ENCODE measurements at places on chromosomes 2 and 18. TPM values are rescaled to one million over a fixed set of nuclear protein-coding genes. Genes with fewer than 3 reads are reported as not detected.

GRCh38 chr2:206804326-206804725 lies 38.9 kb downstream of the FASTKD2 start:
- DNase-seq, result no peak

- no peak for DNase-seq
Measured at GRCh38 chr2:215029936-215030335, 108.5 kb downstream of the ABCA12 start.

GRCh38 chr2:126886916-126887280 lies 11.8 kb upstream of the TEX51 start:
- DNase-seq, result no peak

GRCh38 chr2:62940697-62941096 lies 109.9 kb upstream of the OTX1 start:
- DNase-seq, result no peak

DNA sequence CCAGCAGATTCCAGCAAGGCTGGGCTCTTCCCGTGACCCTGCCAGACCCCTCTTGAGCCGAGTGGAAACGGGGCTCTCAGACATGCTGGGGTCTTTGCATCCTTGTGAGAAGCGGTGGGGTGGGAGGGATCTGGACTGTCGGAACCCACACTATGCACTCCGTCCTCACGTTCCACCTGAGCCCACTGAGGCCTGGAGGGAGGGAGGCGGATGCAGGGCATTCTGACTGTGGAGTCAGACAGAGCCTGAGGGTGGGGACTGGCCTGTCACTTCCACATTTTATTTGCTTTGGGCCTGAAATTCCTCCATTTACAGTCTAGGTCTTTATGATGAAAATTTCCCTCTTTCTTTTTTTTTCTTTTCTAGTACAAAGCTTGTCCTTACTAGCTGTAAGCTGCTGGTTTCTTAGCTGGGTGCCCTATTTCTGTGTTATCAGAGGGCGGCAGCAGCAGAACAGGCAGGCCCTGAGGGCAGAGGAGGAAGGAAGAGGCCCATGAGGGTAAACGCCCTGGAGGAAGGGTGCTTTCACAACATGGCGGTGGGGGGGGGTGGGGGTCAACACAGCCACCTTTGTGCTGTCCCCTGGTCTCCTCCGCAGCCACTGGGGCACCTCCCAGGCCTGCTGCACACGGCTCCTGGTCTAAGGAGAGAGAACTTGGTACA lies 373.5 kb upstream of the MYT1L start:
- DNase-seq, result no peak

GRCh38 chr18:45993438-45993837 lies 26.3 kb upstream of the EPG5 start:
- DNase-seq, result no peak

DNA sequence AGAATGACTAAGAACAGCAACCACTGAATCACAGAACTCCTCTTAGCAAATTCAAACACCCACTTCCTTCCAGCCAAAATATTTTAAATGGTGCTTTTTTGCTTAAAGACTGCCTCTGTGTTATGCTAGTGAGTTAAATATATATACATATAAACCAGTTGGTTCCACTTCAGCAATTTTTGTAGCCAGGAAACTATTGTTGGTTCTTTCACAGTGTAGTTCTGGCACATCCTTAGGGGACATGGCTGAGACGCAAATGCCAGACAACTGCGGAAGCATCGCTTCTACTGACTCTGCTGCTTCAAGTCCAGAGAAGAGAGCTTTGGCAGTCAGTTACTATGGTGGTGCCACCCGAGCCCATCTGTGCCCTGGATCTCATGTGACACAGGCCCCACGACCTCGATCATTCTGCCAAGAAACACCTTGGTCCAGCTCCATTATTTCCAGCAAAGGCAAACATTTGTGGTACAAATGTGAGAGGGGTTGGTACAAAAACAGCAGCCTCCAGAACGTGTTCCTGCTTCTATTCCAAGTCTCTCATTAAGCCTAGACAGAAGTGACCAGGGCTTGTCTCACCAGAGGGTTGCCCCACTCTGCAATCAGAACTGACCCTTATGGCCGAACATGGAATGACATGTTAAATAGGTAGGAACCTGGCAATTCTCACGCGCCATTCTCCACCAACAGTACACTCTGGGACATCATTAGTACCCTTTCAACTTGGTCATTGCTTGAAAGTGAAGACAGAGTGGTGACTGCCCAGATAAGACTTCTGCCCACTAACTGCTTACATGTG lies 117.8 kb upstream of the NRP2 start:
- DNase-seq, result peak; percentile 59

GRCh38 chr2:101587251-101587650 lies 110.3 kb upstream of the MAP4K4 start:
- no peak for DNase-seq

- no peak for DNase-seq
Measured at GRCh38 chr2:48161628-48162027, 255.3 kb upstream of the FBXO11 start.

LYG1 gene
- total RNA-seq, result 0.35 TPM

GRCh38 chr18:77207540-77207939 lies 42.1 kb upstream of the GALR1 start:
- peak; percentile 73 for DNase-seq

CD302 gene
- 2.7 TPM for total RNA-seq

FAM237A gene
- total RNA-seq, result not detected

- no peak for DNase-seq
Measured at GRCh38 chr2:26399771-26400376, 1.8 kb upstream of the DRC1 start.

RBM44 gene
- total RNA-seq, result 1.2 TPM

DNA sequence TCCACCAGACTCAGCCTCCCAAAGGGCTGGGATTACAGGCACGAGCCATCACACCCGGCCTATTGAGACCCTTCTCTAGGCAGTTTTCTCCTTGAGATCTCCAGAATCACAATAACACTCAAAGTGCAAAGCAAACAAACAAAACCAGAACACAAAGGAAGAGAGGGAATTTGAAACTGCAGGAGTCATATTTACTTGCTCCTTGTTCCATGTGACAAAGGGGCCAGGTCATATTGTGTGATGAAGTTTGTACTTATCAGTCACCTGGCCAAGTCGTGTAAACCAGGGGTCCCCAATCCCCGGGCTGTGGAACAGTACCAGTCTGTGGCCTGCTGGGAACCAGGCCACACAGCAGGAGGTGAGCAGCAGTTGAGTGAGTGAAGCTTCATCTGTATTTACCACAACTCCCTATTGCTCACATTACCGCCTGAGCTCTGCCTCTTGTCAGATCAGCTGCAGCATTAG lies 26.5 kb downstream of the SCYGR8 start:
- peak; percentile 59 for DNase-seq
